ENCODE measurements at places on chromosomes 5 and 9. TPM values are rescaled to one million over a fixed set of nuclear protein-coding genes. Genes with fewer than 3 reads are reported as not detected.

CARD9 gene
- total RNA-seq, result 1.5 TPM

TAS2R1 gene
- total RNA-seq, result not detected

GOLGA2 gene
- 53.2 TPM for total RNA-seq

LCN15 gene
- not detected for total RNA-seq

CHSY3 gene
- total RNA-seq, result 0.13 TPM

PPP1R26 gene
- total RNA-seq, result 11.7 TPM

FXN gene
- total RNA-seq, result 12.1 TPM

FAM151B gene
- total RNA-seq, result 3.9 TPM

- H3K4me3 ChIP-seq, result no peak overlapping the region
- no peak for DNase-seq
- H3K27me3 ChIP-seq, result no peaks in the 10 kb centered on the region
- H3K27ac ChIP-seq, result no peak overlapping the region
These were observed 158.7 kb downstream of the ARRDC3 start for GRCh38 chr5:91224456-91224855.

DNA sequence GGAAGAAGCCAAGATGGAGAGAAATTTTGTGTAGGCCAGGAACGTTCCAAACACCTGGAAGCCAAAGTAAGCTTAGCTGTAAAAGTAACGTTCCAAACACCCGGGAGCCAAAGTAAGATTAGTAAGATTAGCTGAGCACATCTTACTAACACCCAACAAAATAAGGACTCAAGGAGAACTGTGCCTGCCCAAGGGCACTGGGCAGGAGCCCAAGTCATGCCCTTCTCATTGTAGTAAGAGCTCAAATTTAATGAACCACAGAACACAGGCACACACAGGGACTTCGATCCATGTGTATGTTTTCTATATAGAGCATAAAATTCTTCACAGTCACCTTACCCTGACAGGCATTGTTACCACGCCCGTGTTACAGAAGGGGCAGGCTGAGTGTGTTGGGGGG is 36.1 kb upstream of the NXNL2 start:
- H3K36me3 ChIP-seq, result no peaks in the 10 kb centered on the region
- no peaks in the 10 kb centered on the region for H3K27me3 ChIP-seq
- no peak overlapping the region for H3K27ac ChIP-seq
- no peaks in the 10 kb centered on the region for H3K4me1 ChIP-seq
- DNase-seq, result no peak

- H3K36me3 ChIP-seq, result no peaks in the 10 kb centered on the region
- H3K4me3 ChIP-seq, result no peak overlapping the region
- H3K4me1 ChIP-seq, result no peaks in the 10 kb centered on the region
- no peak overlapping the region for H3K27ac ChIP-seq
- DNase-seq, result no peak
These were observed 176.9 kb upstream of the WWC1 start for GRCh38 chr5:168114444-168115017.

DNA sequence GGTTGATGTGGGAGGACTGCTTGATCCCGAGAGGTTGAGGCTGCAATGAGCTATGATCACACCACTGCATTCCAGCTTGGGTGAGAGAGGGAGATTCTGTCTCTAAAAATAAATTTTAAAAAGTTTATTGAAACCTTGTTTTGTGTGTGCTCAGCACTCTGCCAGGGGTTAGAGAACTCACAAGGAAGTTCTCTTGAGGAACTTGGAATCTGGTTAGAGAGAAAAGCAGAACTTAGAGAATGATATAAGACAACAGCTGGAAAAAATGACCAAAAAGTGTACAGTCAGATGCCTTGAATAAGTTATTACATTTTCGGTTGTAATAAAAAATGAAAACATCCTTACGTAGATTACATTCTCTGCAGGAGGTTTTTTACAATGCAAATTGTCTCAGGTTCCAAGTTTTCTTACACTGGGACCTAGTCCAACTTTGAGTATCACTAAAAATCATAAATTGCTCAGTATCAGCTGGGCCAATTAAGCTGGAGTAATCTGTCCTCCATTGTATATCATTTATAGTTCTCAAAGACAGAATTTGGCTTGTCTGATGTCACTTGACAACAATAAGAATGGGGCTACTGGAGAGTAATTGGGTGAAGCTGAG is 21.7 kb upstream of the TENT2 start:
- no peaks in the 10 kb centered on the region for H3K4me1 ChIP-seq
- no peaks in the 10 kb centered on the region for H3K27me3 ChIP-seq
- H3K4me3 ChIP-seq, result no peak overlapping the region
- no peak overlapping the region for H3K27ac ChIP-seq
- DNase-seq, result no peak
- no peaks in the 10 kb centered on the region for H3K36me3 ChIP-seq

- H3K4me1 ChIP-seq, result peaks cover 3% of the 10 kb centered on the region
- H3K36me3 ChIP-seq, result no peaks in the 10 kb centered on the region
- no peak for DNase-seq
- peak overlapping the region; percentile 87 for H3K27ac ChIP-seq
- H3K27me3 ChIP-seq, result no peaks in the 10 kb centered on the region
- H3K4me3 ChIP-seq, result peak overlapping the region; percentile 48
These were observed 1.6 kb upstream of the MEF2C start for GRCh38 chr5:88884608-88884877.

GRCh38 chr5:134524272-134524825 is 1.1 kb upstream of the JADE2 start:
- peak overlapping the region; percentile 90 for H3K4me3 ChIP-seq
- DNase-seq, result peak; percentile 93
- H3K4me1 ChIP-seq, result peaks cover 15% of the 10 kb centered on the region
- peak overlapping the region; percentile 96 for H3K27ac ChIP-seq

GRCh38 chr5:9838916-9839315 is 208.8 kb upstream of the TAS2R1 start:
- H3K4me3 ChIP-seq, result no peak overlapping the region
- H3K27ac ChIP-seq, result no peak overlapping the region
- no peak for DNase-seq

GRCh38 chr9:7315746-7316145 is 483.8 kb downstream of the DMAC1 start:
- H3K4me1 ChIP-seq, result no peaks in the 10 kb centered on the region
- DNase-seq, result no peak
- no peak overlapping the region for H3K4me3 ChIP-seq
- H3K27ac ChIP-seq, result no peak overlapping the region
- no peaks in the 10 kb centered on the region for H3K27me3 ChIP-seq
- H3K36me3 ChIP-seq, result no peaks in the 10 kb centered on the region

- DNase-seq, result no peak
- no peaks in the 10 kb centered on the region for H3K27me3 ChIP-seq
- H3K36me3 ChIP-seq, result no peaks in the 10 kb centered on the region
- H3K4me1 ChIP-seq, result no peaks in the 10 kb centered on the region
- no peak overlapping the region for H3K27ac ChIP-seq
These were observed 276.2 kb downstream of the PDE4D start for GRCh38 chr5:59617186-59617771.

DNA sequence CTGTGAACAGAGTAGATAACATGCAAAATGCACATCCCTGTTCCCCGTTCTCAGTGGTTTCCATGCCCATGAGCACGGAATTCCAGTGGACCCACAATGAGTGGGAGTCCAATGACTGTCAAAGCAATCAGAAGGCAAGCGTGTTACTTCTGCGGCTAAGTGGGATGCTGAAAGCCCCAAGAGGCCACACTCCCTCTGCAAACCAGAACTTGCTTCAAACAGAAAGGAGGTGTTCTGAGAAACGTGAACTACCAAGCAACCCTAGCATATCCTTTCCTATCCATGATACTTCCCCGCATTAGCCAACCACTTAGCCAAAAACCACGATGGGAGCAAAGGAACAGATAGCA is 21.7 kb upstream of the MVB12B start:
- no peak overlapping the region for H3K27ac ChIP-seq
- no peaks in the 10 kb centered on the region for H3K36me3 ChIP-seq
- no peaks in the 10 kb centered on the region for H3K27me3 ChIP-seq
- H3K4me3 ChIP-seq, result no peak overlapping the region
- DNase-seq, result no peak

- H3K27me3 ChIP-seq, result no peaks in the 10 kb centered on the region
- no peak overlapping the region for H3K4me3 ChIP-seq
- H3K27ac ChIP-seq, result no peak overlapping the region
- DNase-seq, result no peak
These were observed 194.0 kb downstream of the NFIB start for GRCh38 chr9:14119694-14120514.

DNA sequence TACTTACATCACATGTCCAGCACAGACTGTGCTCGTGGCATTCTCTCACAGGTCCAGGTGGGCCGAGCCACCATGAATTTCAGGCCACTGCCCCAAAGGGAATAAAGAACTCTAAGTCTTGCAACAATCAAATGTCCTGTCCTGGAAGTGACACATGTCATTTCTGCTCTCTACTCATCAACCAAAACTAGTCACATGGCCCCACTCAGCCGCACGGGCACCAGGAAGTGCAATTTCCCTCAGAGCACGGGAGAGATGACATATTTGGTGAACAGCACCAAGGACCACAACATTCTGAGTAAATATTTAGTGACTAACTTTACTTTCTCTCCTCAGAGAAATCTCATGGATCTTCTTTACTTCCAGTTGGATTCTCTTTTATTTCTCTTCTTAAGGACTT is 131.1 kb upstream of the TUT7 start:
- no peaks in the 10 kb centered on the region for H3K27me3 ChIP-seq
- no peak for DNase-seq
- no peaks in the 10 kb centered on the region for H3K36me3 ChIP-seq
- no peak overlapping the region for H3K4me3 ChIP-seq
- H3K27ac ChIP-seq, result no peak overlapping the region

DNA sequence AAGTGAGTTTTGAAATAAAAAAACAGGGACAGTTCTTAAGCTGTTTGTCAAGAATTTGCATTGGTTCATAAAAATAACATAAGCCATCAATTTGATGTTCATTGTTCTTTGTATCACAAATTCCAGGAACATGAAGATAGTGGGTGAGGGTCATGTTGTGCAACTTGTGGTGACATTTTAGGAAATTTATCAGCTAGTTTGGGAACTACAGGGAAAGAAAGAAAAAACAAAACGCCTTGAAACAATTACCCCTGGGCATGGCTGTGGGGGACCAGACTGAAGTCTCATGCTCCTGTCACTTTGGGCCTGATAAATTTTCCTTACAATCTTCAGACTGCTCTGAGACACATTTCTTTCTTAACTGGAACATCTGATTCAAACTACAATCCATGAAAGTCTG is 207.1 kb upstream of the CLINT1 start:
- DNase-seq, result no peak
- H3K27me3 ChIP-seq, result no peaks in the 10 kb centered on the region
- H3K4me1 ChIP-seq, result peaks cover 30% of the 10 kb centered on the region
- H3K4me3 ChIP-seq, result no peak overlapping the region
- no peaks in the 10 kb centered on the region for H3K36me3 ChIP-seq

- no peaks in the 10 kb centered on the region for H3K27me3 ChIP-seq
- no peaks in the 10 kb centered on the region for H3K36me3 ChIP-seq
- H3K4me3 ChIP-seq, result no peak overlapping the region
- no peak for DNase-seq
These were observed 3.3 kb downstream of the CDK9 start for GRCh38 chr9:127789179-127789578.

DNA sequence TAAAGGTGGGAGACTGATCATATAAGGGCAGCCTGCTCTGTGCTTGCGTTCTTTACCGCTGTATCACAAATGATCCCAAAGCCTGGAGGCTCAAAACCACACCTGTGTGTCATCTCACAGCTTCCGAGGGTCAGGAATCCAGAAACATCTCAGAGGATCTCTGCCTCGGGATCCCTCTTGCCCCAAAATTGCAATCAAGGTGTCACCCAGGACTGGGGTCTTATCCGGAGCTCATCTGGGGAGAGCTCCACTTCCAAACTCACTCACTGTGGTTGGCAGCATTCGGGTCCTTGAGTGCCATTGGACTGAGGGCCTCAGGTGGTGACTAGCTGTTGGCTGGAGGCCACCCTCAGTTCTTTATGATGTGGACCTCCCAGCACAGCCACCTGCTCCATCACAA is 26.7 kb upstream of the FCN2 start:
- H3K4me1 ChIP-seq, result peaks cover 10% of the 10 kb centered on the region
- no peak overlapping the region for H3K4me3 ChIP-seq
- H3K36me3 ChIP-seq, result no peaks in the 10 kb centered on the region
- H3K27ac ChIP-seq, result no peak overlapping the region

DNA sequence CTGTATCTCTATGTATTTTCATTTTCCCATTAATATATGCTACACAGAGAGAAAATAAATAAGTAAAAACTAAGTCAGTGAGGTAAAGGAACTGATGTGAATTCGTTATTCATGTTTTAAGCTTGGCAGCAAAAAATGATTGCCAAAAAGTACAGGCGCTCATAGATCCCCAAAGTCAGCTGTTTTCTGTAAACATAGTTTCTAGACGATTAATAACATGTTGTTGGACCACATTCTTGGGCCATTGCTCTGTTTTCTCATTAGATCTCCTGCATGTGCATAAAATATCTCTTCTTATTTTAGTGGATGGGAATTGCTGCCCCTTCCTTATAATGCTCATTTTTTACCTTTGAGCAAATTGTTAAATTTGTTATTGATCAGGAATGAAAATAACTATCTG is 215.2 kb downstream of the TLE1 start:
- no peaks in the 10 kb centered on the region for H3K36me3 ChIP-seq
- H3K4me3 ChIP-seq, result no peak overlapping the region
- no peaks in the 10 kb centered on the region for H3K4me1 ChIP-seq
- no peak for DNase-seq

DNA sequence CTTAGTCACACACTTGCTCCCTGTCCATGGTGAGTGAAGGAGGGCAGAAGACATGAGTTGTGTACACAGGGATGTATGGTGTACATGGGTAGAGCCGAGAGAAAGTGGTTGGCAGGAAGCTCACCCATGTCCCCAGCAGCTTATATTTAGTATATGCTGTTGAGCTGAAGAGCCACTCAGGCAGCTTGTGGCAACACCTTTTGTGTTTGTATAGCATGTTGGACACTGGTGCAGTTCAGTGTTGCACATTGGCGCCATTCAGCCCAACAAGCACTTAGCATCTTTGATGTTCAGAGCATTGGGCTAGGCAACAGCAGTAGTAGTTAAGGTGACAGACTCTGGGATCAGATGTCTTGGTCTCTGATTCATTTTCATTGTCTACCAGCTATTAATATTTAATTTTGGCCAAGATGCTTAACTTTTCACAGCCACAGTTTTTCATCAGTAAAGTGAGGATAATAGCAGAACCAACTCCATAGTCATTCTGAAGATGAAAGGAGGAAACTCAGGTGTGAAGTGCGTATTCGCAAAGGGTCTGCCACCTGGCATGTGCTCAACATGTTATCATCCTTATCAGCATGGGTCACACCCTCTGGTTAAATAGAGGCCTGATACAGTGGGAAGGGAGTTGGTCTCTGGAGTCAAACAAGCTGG is 184.8 kb downstream of the NR3C1 start:
- H3K4me1 ChIP-seq, result no peaks in the 10 kb centered on the region
- DNase-seq, result no peak
- H3K36me3 ChIP-seq, result no peaks in the 10 kb centered on the region
- H3K27me3 ChIP-seq, result no peaks in the 10 kb centered on the region

Measured in ovary (tissue), 10 donors.